ENCODE measurements at places on chromosomes 16 and 17. TPM values are rescaled to one million over a fixed set of nuclear protein-coding genes. Genes with fewer than 3 reads are reported as not detected.

DNA sequence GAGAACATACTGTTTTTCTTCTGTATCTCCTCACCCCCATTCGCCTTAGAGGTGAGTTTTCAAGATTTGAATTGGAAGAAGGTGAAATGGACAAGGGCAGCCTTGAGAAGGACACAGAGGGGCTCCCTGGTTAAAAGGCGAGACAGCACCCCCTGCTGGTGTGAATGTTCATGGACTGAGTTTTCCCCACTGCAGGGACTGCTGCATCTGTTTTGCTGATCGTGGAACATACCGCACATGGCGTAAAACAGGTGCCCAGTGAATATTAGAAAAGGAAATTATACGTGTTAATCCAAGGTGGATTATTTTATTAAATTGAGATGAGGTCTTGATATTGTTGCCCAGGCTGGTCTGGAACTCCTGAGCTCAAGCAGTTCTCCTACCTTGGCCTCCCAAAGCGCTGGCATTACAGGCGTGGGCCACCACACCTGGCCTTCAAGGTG lies 54.5 kb downstream of the NDE1 start:
- DNase-seq: peak; percentile 50

- no peak for DNase-seq
These were observed 53.6 kb downstream of the LDHD start for GRCh38 chr16:75062976-75063346.

DNA sequence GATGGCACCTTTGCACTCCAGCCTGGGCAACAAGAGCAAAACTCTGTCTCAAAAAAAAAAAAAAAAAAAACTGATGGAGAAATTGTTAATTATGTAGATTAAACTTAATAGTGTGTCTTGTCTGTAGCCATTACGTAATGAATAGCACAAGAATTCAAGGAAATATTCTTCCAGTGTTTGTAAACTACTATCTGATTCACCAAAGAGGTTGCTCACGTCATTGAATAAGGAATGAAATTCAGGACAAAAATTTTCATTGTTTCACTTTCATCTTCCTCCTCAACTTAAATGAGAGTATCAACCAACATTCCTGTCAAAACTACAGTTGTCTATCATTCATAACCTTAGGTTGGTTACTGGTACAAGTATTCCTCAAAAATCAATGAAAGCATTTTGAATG lies 30.7 kb upstream of the MYO18A start:
- DNase-seq: no peak

- no peak for DNase-seq
These were observed 11.1 kb downstream of the GNPTG start for GRCh38 chr16:1362807-1363206.

- no peak for DNase-seq
These were observed 147.8 kb downstream of the SPECC1 start for GRCh38 chr17:20157001-20157310.

- no peak for DNase-seq
These were observed 681 bp downstream of the TMEM102 start for GRCh38 chr17:7435676-7436555.

DNA sequence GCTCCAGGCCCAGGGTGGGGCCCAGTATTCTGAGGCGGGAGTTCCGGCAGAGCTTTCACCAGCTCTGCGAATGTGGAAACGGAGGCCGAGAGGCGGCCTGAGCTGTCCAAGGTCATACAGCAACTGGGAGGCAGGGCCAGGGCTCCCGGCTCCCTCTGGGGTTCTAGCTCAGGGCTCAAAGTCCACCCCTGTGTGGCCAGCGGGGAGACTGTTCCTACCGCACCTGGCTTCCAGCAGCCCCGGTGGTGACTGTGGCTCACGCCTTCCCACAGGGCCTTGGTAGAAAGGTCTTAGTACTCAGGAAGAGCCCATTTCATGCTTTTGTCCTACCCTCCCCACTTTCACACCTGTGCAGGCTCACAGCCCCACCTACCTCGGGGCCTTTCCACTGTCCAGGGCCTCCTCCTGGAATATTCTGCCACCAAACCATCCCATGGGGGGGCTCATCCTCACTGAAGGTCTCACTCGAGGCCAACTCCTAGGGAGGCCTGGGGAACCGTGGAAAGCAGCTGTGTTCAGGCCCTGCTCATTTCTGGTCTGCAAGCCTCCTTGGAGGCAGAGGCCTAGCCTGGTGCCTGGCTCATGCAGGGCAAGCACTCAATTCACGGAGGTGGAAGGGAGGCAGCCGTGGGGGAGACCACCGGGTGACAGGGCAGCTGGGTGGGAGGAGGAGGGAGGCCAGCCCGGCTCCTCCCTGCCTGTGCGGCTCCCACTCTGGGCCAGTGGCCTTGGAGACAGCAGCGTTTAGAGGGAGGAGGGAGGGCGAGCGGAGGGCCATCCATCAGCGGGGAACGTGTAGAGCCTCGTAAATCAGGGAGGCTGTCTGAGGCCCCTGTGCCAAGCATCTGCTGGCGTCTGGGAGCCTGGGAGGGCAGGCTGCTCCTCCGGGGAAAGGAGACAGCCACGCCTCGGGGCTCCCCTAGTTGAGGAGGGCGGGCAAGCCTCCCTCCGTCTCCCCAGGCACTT lies 12.7 kb upstream of the DOC2B start:
- peak; percentile 65 for DNase-seq

Gene EIF3C
- 501 TPM for polyA plus RNA-seq

DNA sequence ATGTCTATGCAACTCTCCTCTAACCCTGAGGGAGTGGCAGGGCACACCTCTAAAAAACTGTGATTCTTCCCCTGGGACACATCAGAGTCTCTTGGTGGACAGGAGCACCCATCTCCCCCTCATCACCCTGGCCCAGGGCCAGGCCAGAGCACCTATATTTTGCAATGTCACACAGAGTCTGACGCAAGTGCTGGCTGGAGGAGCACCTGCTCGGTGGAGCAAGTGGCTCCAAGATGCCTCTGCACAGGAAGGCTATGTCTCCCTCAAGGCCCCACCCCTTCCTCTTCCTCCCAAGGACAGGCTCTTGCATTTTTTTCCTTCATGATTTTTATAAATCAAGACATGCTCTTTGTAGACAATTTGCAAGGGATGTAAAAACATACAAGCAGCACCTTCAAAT lies 13.3 kb downstream of the SNN start:
- no peak for DNase-seq

DNA sequence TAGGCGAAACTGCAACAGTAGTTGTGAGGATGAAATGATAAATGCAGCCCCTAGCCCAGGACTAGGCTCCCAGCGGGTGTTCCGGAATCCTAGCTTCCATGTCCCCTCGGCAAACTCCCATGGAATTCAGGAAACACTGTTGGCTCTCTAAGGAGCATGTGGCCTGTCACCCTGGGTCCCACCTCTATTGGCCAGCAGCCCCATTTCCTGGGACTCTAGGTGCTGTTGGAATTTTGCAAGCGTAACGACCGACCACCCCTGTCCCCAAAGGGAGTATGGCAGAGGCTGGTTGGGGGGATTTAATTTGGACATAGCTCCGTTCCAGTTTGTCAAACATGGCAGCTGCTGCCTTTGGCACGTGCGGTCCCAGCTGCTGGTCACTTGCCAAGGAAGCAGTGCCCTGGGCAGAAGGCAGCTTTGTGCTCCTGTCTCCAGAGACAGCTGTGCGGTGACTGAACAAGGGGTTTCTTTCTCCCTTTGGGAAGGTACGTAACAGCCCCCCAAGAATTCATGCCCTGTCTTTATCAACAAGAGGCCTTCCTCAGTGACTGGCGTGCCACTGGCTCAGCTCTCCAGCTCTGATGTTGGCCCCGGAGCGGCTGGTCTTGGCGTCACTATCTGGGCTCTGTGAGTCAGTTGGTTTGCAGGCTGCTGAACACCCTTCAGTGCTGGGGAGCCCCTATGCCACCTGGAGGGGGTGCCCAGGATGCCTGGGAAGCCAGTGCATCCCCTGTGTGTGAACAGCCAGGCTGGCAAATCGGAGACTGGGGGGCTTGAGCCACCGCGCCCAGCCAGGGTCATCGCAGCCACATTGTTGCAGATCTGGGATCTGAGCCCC lies 235.2 kb upstream of the TNRC6C start:
- DNase-seq: no peak

Gene HNF1B
- 119 TPM for polyA plus RNA-seq

- DNase-seq: no peak
These were observed 87.2 kb upstream of the SMURF2 start for GRCh38 chr17:64749306-64749705.

Gene HAS3
- polyA plus RNA-seq: 3.5 TPM

Gene PLCG2
- polyA plus RNA-seq: 45.2 TPM

DNA sequence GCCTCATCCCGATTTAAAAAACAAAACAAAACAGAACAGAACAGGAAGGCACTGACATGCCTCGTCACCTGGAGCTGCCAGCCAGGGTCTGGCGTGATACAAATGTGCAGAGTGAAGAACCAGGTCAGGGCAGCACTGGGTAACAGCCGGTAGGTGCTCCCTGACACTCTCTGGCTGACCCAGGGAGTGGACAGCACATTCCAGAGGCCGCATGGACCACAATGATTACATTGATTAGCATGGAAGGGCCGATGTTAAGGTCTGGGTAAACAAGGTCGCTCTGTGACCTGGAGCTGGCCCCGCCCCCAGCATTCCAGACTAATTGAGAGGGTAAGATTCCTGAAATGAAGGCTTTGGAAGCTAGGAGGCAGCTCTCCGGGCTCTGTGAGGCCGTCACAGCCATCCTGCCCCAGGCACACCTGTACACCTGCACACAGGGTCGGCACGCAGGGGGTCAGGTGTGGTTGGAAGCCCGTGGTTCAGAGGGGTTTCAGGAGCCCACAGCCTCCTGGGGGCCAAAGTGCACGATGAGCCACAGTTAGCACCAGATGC lies 21.4 kb downstream of the PIEZO1 start:
- DNase-seq: no peak

DNA sequence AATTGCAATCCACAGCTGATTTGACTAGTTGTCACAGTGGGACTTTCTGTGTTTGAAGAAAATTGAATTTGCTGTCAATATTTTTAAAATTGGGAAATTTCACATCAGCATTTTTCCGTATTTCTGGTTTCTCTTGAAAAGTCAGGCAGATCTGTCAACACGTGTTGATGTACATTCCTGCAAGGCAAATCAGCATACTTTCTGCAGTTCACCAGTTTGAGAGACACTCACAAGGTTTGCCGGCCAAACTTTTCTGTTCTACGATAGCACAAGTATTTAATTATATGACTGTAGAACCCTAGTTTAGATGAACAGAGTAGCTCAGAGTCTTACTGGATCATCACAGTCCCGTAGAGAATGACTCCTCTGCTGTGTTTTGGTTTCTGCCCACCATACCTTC lies 102.0 kb downstream of the ADAMTS18 start:
- no peak for DNase-seq

GRCh38 chr17:60311936-60312335 lies 80.0 kb downstream of the USP32 start:
- no peak for DNase-seq

DNA sequence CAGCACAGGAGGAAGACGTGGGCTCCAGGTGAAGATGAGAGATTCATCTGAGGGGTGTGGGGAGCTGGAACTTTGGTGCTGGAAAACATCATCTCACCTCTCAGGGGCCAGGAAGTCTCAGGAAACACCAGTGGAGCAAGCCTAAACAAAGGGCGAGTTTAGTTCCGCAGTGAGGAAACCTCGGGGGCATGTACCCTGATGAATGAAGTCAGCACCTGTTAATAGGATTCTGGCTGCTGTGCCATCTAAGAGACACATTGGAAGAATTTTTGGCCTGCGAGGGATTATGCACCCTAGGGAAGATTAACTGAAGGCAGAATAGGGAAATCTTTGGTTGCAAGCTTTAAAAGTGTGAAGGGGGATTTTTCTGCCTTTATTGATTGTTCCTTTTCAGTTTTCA lies 94.7 kb upstream of the CACNG5 start:
- no peak for DNase-seq

Gene HLF
- polyA plus RNA-seq: 4.5 TPM

DNA sequence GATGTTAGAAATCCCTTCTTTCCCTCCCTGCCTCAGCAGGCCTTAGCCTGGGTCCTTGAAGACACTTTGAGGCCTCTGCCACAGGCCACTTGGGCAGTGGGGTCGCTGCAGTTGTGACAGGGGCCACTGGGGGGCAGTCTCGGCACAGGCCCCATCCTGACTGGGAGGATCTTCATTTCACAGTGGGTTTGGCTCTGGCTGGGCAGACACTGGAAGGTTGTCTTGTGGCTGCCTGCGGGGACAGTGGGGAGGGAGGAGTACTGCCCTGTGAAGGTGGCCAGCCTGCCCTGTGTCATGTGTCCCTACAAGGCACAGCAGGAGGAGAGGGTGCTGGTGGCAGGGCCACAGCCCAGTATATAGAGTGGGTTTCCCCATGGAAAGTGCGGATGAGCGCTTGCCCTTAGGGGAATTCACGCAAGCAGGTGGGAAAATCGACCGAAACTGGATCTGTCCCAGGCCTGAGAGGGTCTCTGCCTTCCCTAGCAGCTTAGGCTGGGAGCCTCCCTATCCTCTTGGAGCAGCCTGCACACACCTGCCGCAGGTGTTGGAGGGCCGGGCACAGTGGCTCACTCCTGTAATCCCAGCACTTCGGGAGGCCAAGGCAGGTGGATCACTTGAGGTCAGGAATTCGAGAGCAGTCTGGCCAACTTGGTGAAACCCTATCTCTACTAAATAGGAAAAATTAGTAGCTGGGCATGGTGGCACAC lies 28.8 kb downstream of the GINS2 start:
- no peak for DNase-seq

- no peak for DNase-seq
These were observed 338.1 kb downstream of the SEC14L1 start for GRCh38 chr17:77478899-77479298.

DNA sequence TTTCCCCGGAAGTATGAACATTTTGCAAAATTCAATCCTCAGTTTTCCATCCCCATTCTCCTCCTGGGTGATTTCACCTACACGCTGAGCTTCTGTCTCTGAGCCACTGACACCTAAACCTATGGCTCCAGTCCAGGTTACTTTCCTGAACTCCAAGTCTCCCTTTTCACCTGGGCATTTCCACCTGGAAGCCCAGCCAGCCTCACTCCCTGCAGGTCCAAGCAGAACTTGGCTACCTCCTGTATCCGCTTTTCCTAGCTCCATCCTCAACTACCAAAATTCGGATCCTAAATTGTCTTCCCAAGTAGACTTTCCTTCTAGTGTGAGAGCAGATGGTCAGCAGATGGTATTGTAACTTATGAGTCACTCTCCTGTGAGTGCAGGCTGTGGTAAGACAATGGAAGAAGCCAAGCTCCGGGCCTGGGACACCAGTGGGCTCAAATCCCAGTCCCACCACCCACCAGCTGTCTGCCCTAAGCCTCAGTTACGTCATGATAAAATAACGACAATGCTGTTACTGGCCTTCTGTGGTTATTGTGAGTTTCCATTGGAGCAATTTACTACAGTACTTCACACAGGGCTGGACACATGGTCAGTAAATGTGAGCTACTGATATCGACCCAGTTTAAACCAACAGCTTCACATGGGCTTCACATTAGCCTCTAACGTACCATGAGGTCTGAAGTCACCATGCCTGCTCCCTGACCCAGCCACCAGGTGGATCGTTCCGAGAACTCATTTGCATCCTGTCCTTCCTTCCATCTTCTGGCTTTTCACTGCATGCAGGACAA lies 33.3 kb downstream of the PECAM1 start:
- no peak for DNase-seq

Data from right renal pelvis (tissue), 4 donors.